ENCODE measurements at places on chromosomes 3 and 15.

GRCh38 chr3:112048911-112049310, 14.4 kb downstream of the TMPRSS7 start:
- no peak for DNase-seq

DNA sequence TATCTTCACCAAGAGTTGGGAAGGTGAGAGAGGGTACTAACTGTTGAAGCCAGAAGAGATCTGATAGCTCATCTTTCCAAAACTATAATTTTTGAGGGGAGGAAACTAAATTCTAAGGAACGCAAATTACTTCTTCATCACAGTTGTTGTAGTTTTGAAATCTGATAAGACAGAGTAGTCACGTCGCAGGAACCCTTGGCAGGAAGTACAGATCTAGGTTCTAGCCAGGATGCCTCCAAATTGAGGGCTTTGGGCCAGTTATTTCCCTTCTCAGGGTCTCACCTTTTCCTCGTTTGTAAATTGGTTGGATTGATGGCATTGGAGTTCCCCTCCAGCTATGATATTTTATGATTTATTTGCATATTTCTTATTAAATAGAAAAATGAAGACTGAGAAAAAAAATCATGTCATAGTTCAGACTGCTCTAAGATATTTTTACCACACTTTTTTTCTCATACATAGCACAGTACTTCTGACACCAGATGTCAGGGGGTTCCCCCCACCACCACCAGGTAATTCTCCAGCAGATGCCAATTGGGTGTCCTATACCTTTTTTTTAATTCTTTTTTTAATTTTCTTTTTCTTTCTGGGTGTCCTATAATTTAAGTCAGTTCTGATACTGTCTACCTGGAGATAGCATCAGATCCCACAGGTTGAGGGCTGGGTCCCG, 32.3 kb upstream of the APH1B start:
- no peak for DNase-seq

GRCh38 chr3:168085491-168086119, 10.1 kb downstream of the GOLIM4 start:
- DNase-seq: no peak

GRCh38 chr3:78977073-78977472, 790.7 kb downstream of the ROBO1 start:
- no peak for DNase-seq

GRCh38 chr3:197417441-197417840, 119.0 kb upstream of the DLG1 start:
- DNase-seq: no peak

GRCh38 chr3:135084405-135084804, 289.3 kb downstream of the EPHB1 start:
- DNase-seq: no peak

DNA sequence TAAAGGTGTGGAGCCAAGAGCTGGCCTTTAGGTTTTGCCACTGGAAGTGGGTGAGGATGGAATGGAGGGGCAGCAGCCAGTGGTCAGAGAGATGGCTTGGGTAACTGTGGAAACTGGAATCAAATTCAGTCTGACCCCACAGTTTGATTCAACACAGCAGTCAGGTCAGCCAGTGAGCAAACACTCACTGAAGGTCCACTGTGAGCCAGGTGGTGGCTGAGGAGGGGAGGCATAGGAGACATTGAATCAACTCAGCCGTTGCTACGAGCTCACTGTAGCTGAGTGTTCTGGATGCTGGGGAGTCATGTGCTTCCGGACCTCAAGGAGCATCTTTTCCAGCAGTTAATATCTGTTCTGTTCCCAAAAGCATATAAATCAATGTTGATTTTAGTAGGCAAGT, 37.5 kb downstream of the LPP start:
- no peak for DNase-seq

DNA sequence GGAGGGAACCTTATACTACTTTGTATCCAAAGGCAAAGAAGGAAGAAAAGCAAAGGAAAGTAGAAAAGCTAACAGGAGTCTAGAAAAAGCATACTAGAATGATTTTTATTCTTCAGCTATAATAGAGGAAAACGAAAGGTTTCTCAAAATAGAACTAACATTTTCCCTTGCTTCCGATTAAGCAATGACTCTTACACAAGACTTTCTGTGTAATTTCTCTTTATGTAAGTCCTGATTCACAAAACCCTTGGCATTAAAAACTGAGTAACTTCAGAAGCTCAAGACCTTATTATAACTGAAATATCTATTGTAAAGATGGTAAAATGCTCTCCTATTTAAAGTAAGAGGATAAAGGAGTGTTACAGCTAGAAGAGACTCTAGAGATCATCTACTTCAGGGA, 97.4 kb downstream of the DTWD1 start:
- no peak for DNase-seq

- DNase-seq: peak; percentile 38
Measured at GRCh38 chr15:96699871-96700401, 369.4 kb downstream of the NR2F2 start.

DNA sequence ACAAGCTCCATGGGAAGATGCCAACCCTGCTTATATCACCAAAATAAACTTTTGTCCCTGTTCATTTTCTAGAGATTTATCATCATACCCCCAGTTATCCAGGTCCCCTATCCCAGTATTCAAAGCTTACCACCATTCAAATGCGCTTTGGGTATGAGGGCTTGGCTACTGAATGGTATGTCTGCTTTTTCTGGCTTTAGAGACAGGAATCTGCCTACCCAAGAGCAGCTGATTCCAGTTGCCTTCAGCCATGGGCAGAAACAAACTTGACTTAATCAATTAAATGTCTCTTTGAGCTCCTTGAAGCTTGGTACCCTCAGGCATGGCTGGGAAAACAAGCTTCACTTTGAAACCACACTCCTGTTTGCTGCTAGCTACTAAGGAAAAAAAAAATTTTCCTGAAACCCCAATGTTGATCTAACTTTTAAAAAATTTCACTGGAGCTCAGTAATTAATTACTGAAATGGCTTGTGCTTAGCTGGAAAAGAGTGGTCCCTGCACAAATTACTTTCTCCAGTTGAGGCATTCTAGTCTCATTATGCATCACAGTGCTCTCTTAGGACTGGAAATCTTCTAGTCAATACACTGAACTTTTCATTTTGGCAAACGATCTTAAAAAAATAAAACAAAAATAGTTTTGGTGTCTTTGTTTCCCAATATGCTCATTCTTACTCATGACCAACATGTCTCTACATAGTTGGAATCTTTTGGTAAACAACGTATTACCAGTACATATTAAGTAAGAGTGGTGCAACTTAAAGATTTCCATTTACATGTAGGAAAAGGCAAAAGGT, 242.8 kb downstream of the DTWD1 start:
- no peak for DNase-seq

- DNase-seq: no peak
Measured at GRCh38 chr3:97417-98258, 98.9 kb upstream of the CHL1 start.
